NCI-H1105 treated with DMSO at 0.1 percent for 48 hours (cell line): ENCODE measurements at places on chromosomes 5 and 9.

- no peak for DNase-seq
Observed at GRCh38 chr5:83554686-83555085, 83.1 kb downstream of the VCAN start.

DNA sequence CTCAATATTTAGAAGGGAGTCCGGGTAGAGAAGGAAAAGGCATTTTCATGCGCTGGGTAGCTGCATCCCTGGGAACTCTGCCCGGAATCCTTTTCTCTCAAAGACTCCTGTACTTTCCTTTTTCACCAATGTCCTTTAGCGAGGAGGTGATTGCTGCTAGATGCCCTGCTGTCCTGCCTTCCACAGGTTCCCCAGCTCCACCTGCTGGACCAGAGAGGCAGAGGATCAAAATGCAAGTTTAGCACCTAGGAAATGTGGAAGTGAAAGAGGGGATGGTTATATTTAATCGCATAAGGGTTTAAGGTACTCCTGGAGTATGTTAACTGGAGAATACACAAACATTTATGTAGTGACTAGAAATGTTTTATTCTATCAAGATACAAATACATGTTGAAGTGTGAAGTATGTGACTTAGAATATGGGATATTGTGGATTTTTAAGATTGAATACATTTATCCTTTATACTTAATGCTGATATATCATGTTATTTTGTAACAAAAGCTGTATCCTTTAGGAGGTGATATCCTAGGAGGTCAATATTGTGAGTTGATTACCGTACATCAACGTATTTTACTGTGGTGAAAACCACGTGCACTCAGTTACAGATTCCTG lies 145.7 kb downstream of the ARHGAP26 start:
- peak; percentile 8 for DNase-seq

GRCh38 chr5:151202381-151203139 lies 21.3 kb downstream of the CCDC69 start:
- DNase-seq, result no peak

DNA sequence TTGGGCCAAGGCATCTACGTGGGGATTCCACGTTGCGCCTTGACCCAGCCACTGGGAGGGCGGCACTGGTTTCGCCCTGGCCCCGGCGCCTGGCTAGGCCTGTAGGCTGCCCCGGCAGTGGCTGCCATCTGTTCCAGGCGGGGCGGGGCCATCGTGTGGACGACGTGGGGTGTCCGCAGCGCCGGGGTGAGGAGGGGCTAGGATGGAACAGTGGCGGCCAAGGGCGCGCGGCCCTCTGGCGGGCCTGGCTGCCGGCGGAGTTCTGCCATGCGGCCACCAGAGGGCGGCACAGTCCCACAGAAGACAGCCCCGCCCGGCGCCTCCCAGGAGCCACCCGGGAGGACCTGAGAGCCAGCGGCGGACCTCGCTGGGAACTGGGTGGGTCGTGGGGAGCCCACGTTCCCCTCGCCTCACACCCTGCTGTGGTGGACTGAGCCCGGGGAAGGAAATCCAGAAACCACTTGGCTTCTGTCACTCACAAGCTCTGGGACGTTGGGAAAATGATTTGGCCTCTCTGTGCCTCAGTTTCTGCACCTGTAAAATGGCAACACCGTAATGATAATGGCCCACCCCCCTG lies 22.6 kb upstream of the RAPGEF1 start:
- peak; percentile 63 for DNase-seq

- DNase-seq, result no peak
Observed at GRCh38 chr9:72827950-72828731, 124.7 kb downstream of the ALDH1A1 start.

DNA sequence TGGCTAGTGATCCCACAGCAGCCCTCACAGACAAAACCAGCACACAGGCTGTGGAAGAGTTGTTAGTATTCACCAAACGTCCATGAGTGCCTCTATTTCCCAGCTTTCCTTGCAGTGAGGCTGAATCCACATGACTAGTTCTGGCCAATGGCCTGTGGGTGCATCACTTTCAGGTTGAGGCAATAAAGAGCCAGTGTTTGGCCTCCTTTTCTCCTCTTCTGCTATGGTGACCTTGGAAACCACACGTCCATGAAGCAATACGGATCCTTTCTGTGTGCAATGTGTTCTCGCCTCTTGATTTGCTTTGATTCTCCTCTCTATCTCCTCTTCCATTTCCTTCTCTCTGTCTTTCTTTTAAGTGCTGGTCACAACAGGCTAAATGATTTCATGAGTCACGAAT lies 23.4 kb upstream of the CLK4 start:
- no peak for DNase-seq

DNA sequence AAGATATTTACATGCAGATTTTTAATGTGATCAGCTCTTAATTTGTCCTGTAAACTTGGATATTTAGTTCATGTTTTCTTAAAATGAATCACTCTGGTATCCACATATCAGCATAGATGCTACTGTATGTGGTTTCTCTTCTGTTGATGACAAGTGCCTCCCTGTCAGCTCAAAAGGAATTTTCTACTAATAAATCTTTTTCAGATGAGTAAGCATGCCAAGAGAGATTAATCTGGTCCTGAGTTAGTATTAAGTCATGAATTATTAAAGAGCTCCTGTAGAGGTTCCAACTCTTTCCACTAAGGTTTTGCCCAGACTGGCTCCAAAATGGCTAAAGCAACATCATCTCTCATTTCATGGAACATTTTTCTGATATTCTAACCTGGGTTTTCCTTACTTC lies 129.2 kb downstream of the GOLPH3 start:
- DNase-seq, result no peak

- DNase-seq, result no peak
Observed at GRCh38 chr5:14410394-14411201, 171.0 kb upstream of the OTULINL start.

- no peak for DNase-seq
Observed at GRCh38 chr5:66821688-66822429, 225.7 kb downstream of the MAST4 start.

DNA sequence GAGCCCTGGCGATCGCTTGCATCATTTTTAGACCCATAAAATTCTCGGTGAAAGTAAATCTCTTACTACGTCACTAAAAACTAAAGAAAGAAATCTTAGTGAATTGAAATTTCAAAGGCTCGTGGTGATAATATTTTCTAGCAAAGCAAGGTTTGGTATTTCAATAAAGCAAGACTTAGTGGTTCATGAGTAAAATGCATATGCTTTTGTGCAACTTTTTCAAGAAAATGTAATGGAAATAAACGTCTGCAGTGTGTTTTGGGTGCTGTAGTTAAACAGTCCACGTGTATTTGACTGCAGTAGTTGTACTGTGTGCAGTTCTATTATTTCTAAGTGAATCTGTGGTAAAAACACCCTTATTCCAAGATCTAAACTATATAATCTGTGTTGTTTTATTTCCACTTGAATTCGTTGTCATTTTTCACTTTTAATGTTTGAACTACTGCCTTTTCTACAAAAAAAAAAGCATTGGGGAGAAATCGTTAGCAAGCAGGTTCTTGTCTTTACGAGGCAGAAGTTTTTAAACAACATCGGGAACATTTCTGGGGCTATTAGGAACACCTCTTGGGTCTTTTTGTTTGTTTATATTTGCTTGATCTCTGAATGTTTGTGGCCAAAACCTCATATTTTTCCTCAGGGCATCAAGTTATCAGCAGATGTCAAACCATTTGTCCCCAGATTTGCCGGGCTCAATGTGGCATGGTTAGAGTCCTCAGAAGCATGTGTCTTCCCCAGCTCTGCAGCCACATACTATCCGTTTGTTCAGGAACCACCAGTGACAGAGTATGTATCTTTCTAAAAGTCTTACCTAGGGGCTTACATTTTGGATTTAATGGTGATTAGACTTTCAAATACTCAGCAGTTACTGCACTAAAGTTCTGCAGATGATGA lies 960 bp downstream of the SECISBP2 start:
- peak; percentile 23 for DNase-seq

DNA sequence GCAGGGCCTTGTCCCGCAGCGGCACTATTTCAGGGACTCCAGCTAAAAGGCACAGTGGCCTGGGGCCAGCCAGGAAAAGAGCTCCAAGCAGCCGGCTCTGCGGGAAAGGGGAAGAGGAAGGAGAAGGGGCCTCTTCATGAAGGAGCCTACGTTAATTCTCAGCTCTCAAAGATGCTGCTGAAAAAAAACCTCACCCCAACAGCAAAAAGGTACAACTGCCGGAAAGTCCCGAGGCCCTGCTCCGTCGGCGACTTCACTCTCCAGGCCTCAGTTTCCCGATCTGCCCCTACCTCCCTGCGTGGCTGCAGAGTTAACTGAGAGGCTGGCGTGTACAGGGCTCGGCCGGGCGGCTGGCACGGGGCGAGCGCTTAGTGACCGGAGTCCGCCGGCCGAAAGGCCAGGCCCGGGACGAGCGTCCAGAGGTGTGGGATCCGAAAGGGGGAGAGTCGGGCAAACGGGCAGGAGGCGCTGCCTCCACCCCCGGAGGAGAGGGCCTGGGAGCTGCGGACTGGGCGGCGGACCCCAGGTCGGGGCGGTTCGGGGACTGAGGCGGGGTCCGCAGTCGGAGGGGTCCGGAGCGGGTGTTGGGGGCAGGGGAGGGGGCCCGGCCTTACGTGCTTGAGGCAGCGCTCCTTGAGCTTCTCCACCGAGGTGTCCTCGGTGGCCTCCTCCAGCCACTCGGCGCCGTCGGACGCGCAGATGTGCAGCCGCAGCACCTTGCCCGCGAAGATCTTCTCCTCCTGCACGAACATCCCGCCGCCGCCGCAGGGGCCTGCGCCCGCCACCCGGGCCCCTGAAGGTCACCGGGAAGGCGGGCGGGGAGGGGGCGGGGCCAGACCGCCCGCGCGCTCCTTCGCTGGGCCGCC lies 529 bp downstream of the UBAC1 start:
- no peak for DNase-seq

DNA sequence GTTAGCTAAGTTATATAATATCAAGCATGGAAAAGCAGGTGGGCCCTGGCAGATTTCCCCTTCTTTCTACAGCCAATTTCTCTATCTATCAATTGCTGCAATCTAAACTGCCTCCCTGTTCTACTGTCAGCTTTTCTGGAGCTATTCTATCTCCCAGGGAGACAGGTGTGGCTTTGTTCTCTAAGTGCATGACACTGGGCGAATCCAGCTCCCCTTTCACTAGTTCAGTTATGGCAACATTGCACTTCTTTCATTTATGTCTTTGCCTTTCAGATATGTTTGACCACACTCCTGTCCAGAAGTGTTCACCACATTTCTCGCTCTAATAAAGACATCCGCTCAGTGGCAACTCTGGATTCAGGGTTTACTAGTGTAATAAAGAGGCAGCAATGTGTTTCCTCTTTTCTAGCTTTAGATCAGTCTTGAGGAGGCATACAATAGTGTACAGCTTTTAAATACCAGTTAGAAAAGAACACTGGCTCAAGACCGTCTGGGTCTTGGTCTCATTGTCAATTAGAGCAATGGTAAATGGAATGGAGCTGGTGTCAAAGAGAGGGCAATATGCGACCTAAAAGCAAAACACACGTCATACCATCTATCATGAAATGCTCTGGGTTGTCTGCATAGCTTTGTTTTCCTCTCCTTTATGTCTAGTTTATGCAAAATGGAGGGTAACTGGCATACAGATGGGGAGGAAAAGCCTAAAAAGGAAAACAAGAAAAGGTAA lies 197.0 kb downstream of the SLF1 start:
- DNase-seq, result peak; percentile 48

GRCh38 chr9:19231126-19231903 lies 822 bp downstream of the DENND4C start:
- DNase-seq, result peak; percentile 13
